Hippocampal formation (tissue), 2 donors: ENCODE measurements at places on chromosomes 1 and 21.

- no peak for DNase-seq
Observed at GRCh38 chr1:170533298-170533697, 1.3 kb downstream of the GORAB start.

DNA sequence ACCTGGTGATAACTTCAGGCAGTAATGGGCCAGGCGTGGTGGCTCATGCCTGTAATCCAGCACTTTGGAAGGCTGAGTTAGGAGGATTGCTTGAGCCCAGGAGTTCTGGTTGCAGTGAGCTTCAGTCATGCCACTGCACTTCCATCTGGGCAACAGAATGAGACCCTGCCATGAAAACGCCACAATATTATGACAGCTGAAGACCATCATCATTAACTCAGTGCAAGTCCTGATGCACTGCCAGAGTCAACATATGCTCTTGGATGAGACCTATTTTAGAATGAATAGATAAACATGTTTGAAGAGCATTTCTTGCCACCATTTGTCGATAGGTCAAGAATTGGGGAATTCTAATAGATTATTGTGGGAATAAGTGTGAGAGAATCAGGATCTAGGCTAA is 26.4 kb downstream of the HENMT1 start:
- no peak for DNase-seq

- DNase-seq, result no peak
Observed at GRCh38 chr1:8312235-8313218, 5.4 kb upstream of the SLC45A1 start.

GRCh38 chr1:218705391-218705790 is 360.3 kb downstream of the TGFB2 start:
- no peak for DNase-seq

DNA sequence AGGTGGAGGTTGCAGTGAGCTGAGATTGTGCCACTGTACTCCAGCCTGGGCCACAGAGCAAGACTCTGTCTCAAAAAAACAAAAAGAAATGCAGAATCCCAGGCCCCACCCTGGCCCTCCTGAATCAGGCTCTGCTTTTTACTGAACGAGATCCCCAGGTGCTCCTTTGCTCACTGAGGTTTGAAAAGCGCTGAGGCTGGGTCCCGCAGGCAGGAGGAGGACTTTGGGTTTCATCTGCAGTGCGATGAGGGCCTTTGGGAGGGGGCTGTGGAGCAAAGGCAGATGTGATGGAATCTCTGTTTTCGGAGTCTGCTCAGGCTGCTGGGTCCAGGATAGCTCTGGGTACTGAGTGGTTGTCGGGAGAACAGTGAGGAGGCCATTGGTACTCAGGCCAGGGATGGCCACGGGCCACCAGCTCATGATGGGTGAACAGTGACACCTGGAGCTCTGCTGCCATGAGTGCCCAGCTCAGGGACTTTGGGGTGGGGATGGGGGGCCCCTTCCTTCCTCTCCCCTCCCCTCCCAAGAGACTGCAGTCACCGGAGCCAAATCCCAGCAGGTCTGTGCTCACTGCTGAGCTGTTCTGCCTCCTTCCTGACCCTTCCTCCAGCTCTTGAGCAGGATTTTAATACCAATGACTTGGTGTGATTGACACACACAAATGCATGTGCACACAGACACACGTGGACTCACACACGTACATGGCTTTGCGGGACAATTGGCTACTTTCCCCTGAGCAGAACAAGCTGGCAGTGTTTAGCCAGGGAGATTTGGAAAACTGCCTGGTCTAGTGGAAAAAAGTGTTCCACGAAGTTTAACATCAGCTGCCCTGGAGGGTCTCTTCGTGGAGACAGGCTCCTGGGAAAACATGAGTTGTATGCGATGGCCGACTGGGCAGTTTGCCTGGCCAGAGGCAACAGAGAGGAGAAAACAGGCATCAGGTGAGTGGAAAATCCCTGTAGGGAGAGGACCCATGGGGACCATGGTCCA is 3.6 kb upstream of the DHRS3 start:
- no peak for DNase-seq
